ENCODE measurements at places on chromosomes 13 and 19. TPM values are rescaled to one million over a fixed set of nuclear protein-coding genes. Genes with fewer than 3 reads are reported as not detected.

The CFAP97D2 gene
- not detected for total RNA-seq

DNA sequence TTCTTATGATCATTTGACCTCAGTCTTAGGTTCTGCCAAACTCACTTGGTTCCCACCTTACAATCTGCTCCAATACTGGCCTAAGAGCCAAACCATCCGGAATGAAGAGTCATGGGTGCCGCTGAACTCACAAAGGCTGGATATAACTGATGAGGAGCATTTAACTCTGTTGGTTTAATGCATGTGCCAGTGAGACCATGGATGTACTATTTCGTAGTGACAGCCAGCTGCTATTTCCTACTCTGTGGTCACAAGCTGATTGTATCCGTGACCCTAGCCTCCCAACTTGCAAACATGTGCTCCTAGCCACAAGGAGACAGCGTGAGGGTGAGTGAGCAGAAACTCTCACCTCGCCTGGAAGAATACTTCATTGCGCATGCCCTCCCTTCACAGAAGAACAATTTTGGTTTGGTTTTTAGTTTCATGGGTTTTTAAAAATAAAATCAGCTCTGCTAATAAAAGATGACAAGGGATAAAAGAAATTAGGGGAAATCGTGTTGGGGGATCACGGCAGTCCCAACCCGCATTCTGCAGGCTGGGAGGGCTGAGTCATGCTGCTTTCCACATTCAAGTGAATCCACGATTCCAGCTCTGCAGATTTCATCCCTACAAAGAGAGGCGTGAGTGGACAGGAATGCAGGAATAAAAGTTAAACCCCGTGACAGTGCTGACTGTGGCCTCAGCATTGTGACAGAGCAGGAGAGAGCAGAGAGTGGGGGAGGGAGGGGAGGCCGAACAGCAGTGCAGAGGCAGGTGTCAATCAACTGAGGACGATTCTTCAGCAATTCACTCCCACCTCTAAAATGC is 66.8 kb upstream of the RAP2A start:
- H3K27ac ChIP-seq, result peak overlapping the region; percentile 86
- no peak overlapping the region for H3K4me3 ChIP-seq
- H3K36me3 ChIP-seq, result peaks cover 30% of the 10 kb centered on the region
- no peaks in the 10 kb centered on the region for H3K27me3 ChIP-seq

The FPR3 gene
- total RNA-seq, result 7.2 TPM

DNA sequence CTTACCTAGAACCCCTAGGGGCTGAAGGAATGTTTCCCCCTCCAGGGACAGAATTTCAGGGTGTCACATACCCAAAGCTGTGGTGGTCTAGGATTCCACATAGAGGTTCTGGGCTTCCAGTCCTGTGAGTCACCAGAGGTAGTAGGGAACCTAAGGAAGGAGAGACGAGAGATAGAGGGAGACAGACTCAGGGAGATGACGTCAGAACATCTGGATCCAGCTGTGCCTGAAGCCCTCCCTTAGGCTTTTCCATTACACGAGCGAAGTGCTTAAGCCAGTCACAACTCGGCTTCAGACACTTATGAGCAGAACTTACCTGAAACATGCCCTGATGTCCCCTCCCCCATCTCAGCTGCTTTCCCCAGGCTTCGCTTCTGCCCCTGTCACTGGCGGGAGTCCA is 11.8 kb upstream of the SELENOW start:
- no peak overlapping the region for H3K27ac ChIP-seq
- no peaks in the 10 kb centered on the region for H3K36me3 ChIP-seq
- peaks cover 18% of the 10 kb centered on the region for H3K4me1 ChIP-seq

GRCh38 chr19:39845584-39845932 is 621 bp downstream of the FBL start:
- peak overlapping the region; percentile 72 for H3K4me3 ChIP-seq
- H3K36me3 ChIP-seq, result no peaks in the 10 kb centered on the region
- H3K27ac ChIP-seq, result peak overlapping the region; percentile 90
- DNase-seq, result no peak
- H3K27me3 ChIP-seq, result no peaks in the 10 kb centered on the region

DNA sequence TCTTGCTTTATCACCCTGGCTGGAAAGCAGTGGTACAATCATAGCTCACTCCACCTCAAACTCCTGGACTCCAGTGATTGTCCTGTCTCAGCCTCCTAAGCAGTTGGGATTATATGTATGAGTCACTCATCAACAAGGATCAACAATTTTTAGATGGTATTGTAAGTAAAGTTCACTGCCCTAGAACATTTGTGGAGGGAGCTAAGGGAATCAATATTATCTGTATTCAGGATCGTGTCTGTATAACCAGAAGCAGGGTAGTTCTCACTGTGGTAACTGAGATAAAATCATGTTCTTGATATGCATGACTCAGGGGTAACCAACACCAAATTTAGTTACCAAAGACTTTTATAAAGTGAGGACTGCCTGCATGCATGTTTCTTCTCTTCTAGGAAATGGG is 27.0 kb downstream of the ZMYM5 start:
- H3K27me3 ChIP-seq, result no peaks in the 10 kb centered on the region
- no peak overlapping the region for H3K4me3 ChIP-seq
- H3K36me3 ChIP-seq, result no peaks in the 10 kb centered on the region
- H3K4me1 ChIP-seq, result no peaks in the 10 kb centered on the region
- no peak for DNase-seq
- H3K27ac ChIP-seq, result no peak overlapping the region

The PSG7 gene
- not detected for total RNA-seq

- H3K27me3 ChIP-seq, result no peaks in the 10 kb centered on the region
- H3K4me3 ChIP-seq, result no peak overlapping the region
- H3K36me3 ChIP-seq, result no peaks in the 10 kb centered on the region
- no peaks in the 10 kb centered on the region for H3K4me1 ChIP-seq
- DNase-seq, result no peak
- no peak overlapping the region for H3K27ac ChIP-seq
These were observed 765.2 kb upstream of the GPC6 start for GRCh38 chr13:92461402-92461801.

DNA sequence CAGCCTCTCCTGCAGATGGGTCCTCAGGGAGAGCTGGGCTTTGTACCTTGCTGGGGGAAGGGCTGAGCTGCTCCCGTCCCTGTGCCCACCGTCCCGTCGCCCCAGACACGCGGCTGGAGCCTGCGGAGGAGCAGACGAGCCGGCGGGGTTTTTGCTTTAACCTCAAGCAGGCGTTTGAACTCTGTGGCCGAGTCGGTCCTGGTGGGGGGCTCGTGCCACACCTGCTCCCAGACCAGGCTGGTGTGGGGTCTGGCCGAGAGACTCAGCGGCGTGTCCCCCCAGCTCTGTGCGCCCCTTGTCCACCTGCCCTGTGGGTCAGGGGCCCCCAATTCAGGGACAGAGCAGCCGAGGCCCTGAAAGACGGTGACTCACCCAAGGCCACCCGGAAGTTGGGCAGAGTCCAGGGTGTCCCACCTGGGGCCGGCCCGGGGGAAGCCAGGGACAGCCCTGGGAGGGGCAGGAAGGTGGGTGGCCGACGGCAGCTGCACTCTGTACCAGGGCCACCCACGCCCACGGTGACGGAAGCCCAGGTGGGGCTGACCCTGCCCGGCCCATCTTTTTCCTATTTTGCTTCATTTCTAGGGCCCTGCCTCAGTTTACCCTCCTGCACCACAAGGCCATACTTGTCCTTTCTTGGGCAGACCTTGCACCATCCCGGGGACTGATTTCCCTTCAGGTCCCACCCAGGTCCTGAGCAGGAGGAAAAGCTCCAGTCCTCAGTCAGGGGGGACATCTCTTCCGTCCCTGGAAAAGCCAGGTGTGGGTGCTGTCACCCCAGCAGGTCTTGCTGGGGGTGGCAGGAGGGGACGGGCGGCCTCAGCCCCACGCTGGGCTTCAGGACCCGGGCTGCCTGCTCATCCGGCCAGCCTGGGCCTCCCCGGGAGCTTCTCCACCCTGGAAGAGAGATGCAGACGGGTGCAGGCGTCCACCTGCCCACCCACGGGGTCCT is 5.3 kb downstream of the EFNA2 start:
- no peak for DNase-seq
- H3K4me3 ChIP-seq, result no peak overlapping the region
- no peak overlapping the region for H3K27ac ChIP-seq
- peaks cover 29% of the 10 kb centered on the region for H3K4me1 ChIP-seq
- H3K27me3 ChIP-seq, result no peaks in the 10 kb centered on the region
- H3K36me3 ChIP-seq, result no peaks in the 10 kb centered on the region

The TMED1 gene
- total RNA-seq, result 18.0 TPM

The PSG1 gene
- total RNA-seq, result not detected

Data from tibial nerve (tissue), 4 donors.